CD8-positive, alpha-beta memory T cell (primary cell): ENCODE measurements at places on chromosomes 1 and 21.

- no peak for DNase-seq
These were observed 38.5 kb downstream of the AGPAT3 start for GRCh38 chr21:43903451-43904091.

GRCh38 chr1:103160281-103160680, 52.0 kb upstream of the COL11A1 start:
- DNase-seq: no peak

DNA sequence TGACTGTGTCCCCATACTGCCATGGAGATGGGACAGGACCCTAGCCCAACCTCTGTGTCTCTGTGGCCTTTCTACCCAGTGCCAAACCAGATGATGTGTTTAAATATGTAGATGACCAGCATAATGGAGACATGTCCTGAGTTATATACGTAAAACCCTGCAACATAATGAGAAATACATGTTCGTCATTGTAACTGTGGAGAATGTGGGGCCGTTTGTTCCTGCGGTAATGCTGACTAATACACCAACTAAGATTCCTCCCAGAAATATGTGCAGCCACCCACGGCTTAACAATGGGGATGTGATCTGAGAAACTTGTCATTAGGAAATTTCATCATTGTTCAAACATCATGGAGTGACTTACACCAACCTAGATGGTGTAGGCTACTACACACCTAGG, 71.7 kb upstream of the SIM2 start:
- DNase-seq: no peak

DNA sequence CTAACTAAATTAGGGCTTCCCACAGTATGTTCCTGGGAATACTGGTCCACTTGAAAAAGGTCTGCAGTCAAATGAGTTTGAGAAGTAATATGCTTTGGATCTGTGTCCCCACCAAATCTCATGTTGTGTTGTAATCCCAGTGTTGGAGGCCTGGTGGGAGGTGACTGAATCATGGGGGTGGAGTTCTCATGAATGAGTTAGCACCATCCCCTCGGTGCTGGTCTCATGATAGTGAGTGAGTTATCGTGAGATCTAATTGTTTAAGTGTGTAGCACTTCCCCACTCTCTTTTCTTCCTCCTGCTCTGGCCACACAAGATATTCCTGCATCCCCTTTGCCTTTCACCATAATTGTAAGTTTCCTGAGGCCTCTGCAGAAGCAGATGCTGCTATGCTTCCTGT, 16.9 kb upstream of the DMRTB1 start:
- DNase-seq: no peak

DNA sequence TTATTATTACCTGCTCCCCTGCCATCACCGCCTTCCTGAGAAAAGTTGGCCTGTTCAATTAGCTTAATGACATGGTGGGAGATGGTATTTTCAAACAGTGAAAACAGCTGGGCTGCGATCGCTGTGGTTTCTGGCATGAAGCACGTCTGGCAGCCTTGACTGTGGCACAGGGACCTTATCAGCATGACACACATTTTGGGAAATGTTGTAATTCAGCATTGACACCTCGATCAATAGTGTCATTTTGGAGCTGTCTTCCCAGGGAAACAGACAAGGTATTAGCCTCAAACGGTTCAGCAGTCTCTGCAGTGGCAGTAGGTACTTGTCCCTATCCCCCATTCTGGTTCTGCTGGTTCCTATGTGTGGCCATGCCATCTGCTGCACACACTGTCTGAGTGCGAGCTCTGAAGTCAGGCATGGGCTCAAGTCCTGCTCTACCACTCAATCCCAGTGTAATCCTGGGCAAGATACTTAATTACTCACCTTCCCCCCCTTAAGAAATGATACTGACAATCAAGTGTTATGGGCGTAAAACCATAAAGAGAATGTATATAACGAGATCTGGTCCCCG, 154.5 kb upstream of the KCND3 start:
- DNase-seq: no peak

GRCh38 chr1:217032715-217033367, 309.6 kb upstream of the ESRRG start:
- no peak for DNase-seq

- no peak for DNase-seq
These were observed 1.2 kb downstream of the HHIPL2 start for GRCh38 chr1:222546548-222547259.

DNA sequence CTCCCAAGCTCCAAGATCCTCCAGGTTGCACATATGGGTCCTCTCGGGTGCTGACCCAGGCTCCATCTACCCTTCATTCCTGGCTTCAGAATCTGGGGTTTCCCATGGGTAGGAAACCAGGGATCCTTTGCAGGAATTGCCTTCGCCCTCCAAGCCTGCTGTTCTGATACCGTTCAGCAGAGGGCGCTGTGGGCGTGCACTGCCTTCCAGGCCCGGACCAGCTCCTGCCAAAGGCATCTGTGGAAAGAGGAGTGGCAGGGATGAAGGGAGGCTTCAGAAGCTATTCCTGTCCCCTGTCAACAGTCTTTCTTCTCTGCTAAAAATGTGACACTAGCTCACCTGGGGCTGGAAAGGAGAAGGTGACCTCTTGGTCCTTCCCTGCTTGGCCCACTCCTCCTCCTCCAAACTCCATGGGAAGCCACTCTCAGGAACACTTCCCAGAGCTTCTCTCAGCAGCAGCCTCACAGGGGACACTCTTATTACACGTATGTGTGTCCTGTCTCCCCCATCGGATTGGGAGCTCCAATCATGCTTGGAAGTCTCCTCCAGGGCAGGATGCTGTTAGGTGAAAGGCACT, 71.2 kb downstream of the VWA5B1 start:
- DNase-seq: no peak

GRCh38 chr1:29412591-29412990, 176.3 kb downstream of the PTPRU start:
- no peak for DNase-seq

DNA sequence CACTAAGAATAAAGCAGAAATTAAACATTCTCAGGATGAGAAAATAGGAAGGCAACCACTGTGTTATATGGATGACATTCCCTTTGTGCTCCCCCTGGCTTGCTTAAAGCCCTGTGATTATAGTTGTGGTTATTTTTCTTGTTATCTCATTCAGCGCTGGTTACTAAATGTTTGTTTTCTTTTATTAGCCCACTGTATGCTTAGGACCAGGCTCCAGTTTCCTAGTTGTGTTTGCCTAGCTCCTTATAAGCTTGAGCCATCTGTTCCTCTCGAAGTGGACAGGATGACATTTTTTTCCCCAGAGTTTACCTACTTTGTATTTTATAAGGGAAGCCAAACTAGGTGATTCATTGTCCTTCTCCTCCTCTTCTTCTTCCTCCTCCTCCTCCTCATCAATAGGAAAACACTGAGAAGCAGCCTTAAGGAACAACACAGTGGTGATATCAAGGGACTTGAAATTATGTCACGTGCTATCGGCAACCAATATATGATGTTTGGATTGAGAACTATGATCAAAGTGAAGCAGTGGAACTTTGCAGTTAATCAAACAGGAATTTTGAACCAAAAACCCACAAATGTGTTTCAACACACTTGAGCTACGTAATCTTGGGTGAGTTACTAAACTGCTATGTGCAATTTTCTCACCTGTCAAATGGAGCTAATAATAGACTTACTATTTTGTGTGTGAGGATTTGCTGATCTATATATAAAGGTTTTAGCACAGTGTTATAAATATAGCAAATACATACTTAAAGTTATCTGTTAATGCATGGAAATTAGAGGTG, 35.1 kb upstream of the RGS7 start:
- DNase-seq: no peak

- no peak for DNase-seq
These were observed 3.3 kb downstream of the KRTAP10-3 start for GRCh38 chr21:44555200-44555875.

GRCh38 chr1:216849146-216849545, 125.9 kb upstream of the ESRRG start:
- DNase-seq: no peak

- no peak for DNase-seq
These were observed 195.1 kb upstream of the TMEM51 start for GRCh38 chr1:14958249-14959058.

- DNase-seq: no peak
These were observed 8.0 kb upstream of the DISP3 start for GRCh38 chr1:11470912-11471311.

DNA sequence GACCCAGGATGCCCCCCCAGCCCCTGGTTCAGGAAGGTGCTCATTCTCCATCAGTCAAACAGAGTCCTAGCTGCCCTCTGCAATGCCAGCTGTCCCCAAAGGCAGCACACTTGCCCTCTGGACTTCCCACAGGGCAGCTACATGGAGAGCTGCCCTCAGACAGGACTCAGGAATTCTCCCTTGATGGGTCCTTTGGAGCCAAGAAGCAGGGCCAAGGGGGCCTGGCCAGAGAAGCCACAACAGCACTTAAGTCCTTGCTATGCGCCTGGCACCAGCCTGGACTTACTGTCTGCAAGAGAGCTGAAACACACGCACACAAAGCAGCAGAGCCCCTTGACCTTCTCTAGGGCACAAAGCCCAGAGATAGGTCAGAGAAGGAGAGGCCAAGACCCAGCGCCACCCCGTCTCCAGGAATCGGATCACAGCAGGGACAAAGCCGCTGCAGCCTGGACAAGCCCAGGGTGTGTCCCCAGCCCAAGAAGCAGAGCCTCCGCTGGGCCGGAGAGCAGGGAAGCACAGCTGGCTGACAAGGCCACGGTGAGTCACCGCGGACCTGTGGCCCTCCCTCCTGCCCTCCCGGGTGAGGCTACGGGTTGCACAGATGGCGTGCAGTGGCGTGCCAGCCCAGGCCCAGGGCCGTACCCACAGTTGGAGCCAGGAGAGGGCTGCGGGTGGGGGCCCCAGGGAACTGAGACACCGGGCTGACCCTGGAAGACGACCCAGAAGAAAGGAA, 1.7 kb downstream of the WNT9A start:
- no peak for DNase-seq

DNA sequence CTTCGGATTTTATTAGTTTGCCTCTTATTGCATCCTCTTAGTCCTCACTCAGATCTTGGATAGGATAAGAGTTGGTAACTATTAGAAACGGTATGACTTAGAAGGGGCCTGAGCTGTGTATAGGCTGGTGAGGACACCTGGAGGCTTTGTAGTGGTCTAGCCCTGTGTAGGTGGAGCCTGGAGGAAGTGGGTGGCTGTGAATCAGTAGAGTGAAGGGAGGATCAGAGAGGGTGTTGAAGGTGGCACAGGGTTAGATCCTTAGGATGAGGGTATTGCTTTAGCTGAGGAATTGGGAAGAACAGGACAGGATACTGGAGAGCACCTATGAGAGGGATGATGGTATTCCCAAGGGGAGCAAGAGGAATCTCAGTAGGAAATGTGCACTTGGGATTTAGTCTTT, 5.7 kb downstream of the VANGL1 start:
- no peak for DNase-seq

DNA sequence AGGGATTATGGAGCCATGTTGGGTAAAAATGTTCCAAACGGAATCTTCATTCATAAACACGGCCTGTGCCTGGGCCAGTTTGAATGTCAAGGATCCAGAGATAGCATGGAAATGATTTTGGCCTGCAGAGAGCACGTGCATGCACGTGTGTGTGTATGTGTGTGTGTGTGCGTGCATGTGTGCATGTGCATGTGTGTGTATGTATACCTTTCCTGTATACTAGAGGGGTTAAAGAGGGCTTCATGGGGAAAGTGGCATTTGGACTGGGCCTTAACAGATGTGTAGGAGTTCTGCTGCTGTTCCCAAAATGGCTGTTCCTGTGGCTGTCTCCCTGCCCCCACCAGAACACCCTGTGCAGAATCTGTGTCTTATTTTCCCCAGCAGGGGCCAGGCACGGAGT, 21.7 kb downstream of the TTC39A start:
- no peak for DNase-seq

DNA sequence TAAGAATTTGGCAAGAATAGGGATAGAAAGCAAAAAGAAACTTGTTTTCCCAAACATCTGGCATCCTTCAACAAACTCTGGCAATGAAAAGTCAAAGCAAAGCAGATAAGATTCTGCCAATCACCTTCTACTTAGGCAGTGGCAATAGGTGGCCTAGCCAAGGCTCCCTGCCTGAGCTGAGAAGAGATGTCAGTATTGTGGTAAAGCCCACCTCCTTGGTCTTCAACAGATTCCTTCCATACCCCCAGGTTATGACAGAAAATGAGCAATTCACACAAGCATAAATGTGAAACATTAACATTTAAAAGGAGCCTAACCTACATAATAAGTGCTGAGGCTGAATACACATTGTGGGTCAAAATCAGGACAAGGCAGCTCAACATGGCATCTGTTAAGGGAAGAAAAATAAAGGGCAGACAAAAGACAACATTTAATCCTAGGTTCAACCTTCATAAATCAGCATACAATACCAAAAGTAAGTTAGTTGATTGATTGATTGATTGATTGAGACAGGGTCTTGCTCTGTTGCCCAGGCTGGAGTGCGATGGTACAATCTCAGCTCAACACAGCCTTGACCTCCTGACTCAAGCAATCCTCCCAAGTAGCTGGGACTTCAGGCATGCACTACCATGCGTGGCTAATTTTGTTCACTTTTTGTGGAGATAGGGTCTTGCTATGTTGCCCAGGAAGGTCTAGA, 123.1 kb downstream of the AKT3 start:
- no peak for DNase-seq

GRCh38 chr1:57963581-57963980, 539.7 kb upstream of the DAB1 start:
- no peak for DNase-seq
